ENCODE measurements at places on chromosomes 5 and 9. TPM values are rescaled to one million over a fixed set of nuclear protein-coding genes. Genes with fewer than 3 reads are reported as not detected.

Gene GLRA1
- not detected for total RNA-seq

Gene PITX1
- total RNA-seq: 27.8 TPM

GRCh38 chr5:15560421-15560820 is 60.4 kb downstream of the FBXL7 start:
- no peak overlapping the region for H3K4me3 ChIP-seq
- no peak for DNase-seq
- no peaks in the 10 kb centered on the region for H3K27me3 ChIP-seq
- no peak overlapping the region for H3K27ac ChIP-seq

GRCh38 chr5:16061163-16061562 is 118.4 kb downstream of the MARCHF11 start:
- no peak for DNase-seq
- H3K36me3 ChIP-seq: no peaks in the 10 kb centered on the region
- no peak overlapping the region for H3K4me3 ChIP-seq
- no peaks in the 10 kb centered on the region for H3K4me1 ChIP-seq
- peaks cover 42% of the 10 kb centered on the region for H3K27me3 ChIP-seq
- H3K27ac ChIP-seq: no peak overlapping the region

DNA sequence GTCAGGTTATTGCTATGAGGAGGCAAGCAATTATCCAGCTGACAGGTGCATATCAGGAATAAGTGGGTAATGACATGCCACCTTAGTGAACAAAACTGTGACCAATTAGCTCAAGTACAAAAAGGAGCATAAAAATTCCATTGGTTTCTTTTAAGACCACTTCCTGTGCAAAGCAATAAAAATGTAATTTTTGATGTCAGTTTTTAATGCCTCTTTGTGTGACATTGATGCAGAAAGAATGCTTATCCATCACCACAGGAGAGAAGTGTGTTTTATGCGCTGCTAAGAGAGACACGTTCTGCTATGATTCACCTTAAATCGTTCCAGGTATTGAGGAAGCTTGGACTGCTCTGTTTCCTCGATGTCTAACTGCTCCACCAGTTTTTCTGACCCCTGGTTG is 96.7 kb downstream of the MRPS27 start:
- no peaks in the 10 kb centered on the region for H3K27me3 ChIP-seq
- no peak for DNase-seq
- peaks cover 27% of the 10 kb centered on the region for H3K36me3 ChIP-seq
- no peaks in the 10 kb centered on the region for H3K4me1 ChIP-seq
- no peak overlapping the region for H3K4me3 ChIP-seq

DNA sequence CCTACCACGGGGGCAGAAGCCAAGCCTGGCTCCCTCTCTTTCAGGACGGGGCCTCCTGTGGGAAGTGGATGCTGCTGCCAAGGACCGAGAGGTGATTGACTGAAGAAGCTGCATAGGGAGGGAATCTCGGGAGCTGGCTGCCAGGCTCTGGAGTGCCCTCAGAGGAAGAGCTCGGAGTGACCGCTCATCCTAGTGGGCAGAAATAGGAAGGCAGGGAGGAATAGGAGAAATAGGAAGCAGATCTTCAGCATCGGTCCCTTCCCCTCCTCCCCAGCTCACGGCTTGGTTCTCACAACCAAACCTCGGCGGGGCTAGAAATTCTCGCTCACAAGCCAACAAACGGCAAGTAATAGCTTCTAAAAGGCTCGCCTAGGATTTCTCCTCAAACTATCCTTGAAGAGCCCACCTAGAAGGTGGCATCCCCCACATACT is 159.9 kb upstream of the RAI14 start:
- no peak overlapping the region for H3K27ac ChIP-seq
- no peaks in the 10 kb centered on the region for H3K36me3 ChIP-seq
- no peaks in the 10 kb centered on the region for H3K27me3 ChIP-seq
- H3K4me1 ChIP-seq: peaks cover 32% of the 10 kb centered on the region
- H3K4me3 ChIP-seq: no peak overlapping the region
- no peak for DNase-seq

DNA sequence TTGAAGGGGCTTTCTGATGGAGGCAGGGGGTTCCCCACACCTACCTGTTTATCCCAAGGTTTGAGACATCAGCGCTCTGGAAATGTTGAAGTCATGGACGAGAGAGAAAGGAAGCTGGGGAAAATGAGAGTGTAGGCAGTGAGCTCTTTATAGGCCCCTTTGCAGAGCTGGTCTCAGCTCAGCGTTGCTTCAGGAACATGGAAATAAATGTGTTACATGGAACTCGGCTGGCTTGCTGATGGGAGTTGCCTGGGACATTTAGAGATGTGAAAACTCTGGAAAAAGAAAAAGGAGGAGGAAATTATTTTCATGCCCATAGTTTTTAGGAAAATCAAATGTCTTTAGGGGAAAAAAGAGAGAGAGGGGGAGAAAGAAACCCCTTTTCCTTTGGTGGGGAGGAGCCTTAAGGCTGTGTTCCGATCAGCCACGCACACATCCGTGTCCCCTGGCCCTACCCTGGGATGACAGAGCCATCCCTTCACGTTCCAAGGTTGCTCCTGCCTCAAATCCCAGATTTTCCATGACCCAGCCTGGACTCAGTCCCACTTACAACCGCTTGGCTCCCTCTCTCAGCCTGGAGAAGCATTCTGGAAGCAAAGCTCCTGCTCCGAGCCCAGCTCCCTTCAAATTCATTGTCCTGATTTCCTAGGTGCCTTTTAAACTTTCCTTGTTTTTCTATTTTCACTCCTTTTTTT is 78.3 kb downstream of the COL27A1 start:
- no peaks in the 10 kb centered on the region for H3K36me3 ChIP-seq
- 0 out of 2 replicates have a peak, but pooled peaks cover 4% of the 10 kb centered on the region for H3K4me1 ChIP-seq
- DNase-seq: no peak
- H3K4me3 ChIP-seq: no peak overlapping the region
- no peak overlapping the region for H3K27ac ChIP-seq

Measured in PC-9 (cell line).